ENCODE measurements at places on chromosomes 2 and 18. TPM values are rescaled to one million over a fixed set of nuclear protein-coding genes. Genes with fewer than 3 reads are reported as not detected.

- no peak for DNase-seq
These were observed 252.4 kb downstream of the EIPR1 start for GRCh38 chr2:3125001-3125760.

DNA sequence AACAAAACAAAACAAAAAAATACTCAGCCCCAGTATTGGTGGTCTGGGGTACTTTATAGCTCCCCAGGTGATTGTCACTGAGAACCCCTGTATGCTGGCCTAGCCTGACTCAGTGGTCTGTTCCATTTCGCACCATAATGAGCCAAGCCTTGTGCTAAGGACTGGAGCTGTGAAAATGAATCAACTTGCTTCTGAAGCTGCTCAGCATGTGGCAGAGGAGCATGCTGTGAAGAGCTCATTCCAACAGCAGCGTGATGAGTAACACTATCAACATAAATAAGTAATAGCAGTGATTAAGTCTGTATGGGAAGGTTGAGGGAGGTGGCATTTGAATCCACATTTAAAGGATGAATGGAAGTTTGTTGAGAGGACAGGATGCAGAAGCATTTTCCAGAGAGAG lies 67.2 kb upstream of the ATL2 start:
- DNase-seq, result no peak

DNA sequence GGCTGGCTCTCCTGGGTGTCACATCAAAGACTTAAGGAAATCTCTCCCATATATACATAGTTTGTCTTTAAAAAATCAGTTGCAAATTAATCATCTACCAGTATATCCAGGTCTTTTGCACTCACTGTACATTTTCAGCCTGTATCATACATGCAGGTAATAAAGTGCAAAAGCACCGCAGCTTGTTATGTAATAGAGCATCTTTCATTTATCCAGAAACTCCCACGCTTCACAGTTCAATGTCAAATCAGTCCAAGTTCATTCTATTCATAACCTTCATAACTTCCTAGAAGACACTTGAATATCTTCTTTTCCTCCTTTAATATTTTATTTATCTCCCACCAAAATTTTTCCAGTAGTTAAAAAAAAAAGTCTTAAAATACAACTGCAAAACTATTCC lies 89.6 kb upstream of the KCTD1 start:
- DNase-seq, result no peak

- no peak for DNase-seq
These were observed 63.1 kb downstream of the RHOB start for GRCh38 chr2:20509770-20510490.

- DNase-seq, result no peak
These were observed 110.9 kb downstream of the PID1 start for GRCh38 chr2:229160180-229160579.

GRCh38 chr18:55587418-55588110 lies 428 bp downstream of the TCF4 start:
- DNase-seq, result no peak

DNA sequence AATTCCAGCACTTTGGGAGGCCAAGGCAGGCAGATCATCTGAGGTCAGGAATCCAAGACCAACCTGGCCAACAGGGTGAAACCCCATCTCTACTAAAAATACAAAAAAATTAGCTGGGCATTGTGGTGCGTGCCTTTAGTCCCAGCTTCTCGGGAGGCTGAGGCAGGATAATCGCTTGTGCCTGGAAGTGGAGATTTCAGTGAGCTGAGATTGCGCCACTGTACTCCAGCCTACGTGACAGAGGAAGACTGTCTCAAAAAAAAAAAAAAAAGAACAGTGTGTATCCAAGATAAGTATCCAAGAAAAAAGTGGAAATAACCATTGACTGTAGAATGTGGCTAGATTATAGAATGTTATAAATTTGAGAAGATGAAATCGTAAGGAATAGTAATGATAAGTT lies 142.1 kb downstream of the FAM124B start:
- no peak for DNase-seq

DNA sequence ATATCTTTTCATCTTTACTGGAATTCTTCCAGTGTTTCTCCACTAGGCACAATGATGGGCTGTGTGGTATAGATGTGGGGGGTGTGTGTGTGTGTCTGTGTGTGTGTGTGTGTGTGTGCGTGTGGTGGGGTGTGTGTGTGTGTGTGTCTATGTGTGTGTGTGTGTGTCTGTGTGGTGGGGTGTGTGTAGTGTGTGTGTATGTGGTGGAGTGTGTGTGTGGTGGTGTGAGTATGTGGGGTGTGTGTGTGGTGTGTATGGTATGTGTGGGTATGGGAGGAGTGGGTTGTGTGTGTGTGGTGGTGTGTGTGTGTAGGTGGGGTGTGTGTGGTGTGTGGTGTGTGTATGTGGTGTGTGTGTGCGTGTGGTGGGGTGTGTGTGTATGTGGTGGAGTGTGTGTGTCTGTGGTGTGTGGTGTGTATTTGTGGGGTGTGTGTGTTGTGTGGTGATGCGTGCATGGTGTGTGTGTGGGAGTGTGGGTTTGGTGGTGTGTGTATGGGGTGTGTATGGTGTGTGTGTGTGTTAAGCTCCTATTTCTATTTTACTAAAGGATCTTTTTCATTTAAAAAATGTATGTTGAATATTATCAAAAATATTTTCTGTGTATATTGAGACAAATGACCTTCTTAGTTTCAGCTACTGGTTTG lies 84.2 kb downstream of the IRS1 start:
- DNase-seq, result no peak

The ERBB4 gene
- 54.3 TPM for polyA plus RNA-seq

- no peak for DNase-seq
These were observed 286.2 kb upstream of the TRIB2 start for GRCh38 chr2:12430407-12431133.

GRCh38 chr2:47735136-47735869 lies 47.6 kb upstream of the MSH6 start:
- DNase-seq, result no peak

DNA sequence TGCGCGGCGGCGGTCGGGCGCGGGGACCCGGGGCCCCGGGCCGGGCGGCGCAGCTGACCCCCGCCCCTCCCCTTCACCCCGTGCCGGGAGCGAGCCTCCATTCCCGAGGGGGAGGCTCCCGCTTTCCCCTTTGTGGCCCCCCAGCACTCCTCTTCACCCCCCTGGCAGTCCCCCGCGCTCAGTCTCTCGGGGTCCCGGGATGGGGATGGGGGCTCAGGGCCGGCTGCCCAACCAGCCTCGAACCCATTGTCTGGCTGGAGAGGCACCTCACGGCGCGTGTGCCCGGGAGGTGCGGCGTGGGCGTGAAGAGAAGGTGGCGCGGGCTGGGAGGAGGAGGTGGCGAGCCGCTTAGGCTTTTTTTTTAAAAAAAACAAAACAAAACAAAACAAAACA lies 748 bp downstream of the FMNL2 start:
- DNase-seq, result peak; percentile 13

GRCh38 chr2:38739524-38739923 lies 11.6 kb downstream of the SRSF7 start:
- no peak for DNase-seq

The UGT1A3 gene
- not detected for polyA plus RNA-seq

DNA sequence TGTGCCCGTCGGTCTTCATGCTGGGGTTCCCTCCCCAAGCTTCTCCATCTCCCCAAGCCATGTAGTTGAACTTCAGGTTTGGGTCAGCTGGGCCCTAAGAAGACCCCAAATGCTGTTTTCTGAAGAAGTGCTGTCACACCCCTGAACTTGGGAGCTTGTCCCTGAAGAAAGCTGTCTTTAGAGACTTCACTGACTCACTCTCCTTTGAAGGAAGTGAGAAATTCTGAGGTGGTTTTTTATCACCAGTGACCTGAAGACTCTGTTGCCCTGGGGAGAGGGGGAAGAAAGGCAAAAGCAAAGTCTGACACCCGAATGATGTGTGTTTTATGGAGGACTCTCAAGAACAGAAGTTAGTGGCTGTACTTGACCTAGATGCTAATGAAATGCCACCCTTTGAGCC lies 83.6 kb upstream of the BCL2L11 start:
- DNase-seq, result no peak

DNA sequence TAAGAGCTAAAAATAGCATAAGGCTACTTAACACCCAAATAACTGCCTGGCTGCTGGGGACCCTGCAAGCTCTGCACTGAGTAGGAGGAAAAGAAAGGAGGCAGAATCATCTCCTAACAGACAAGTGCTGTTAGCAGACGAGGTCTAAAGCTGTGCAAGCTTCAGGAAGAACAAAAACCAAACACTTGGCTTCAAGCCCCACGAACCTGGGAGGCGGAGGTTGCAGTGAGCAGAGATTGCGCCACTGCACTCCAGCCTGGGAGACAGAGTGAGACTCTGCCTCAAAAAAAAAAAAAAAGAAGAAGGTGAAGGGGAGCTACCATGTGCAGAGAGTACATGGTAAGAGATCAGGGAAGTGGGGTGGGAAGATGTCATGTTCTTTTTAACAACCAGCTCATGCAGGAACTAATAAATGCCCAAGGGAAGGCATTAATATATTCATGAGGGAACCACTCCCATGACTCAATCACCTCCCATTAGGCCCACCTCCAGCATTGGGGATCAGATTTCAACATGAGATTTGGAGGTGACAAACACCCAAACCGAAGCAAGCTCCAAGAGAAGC lies 28.8 kb upstream of the INO80C start:
- no peak for DNase-seq

The RAD51AP2 gene
- polyA plus RNA-seq, result 0.14 TPM

The GKN2 gene
- not detected for polyA plus RNA-seq

DNA sequence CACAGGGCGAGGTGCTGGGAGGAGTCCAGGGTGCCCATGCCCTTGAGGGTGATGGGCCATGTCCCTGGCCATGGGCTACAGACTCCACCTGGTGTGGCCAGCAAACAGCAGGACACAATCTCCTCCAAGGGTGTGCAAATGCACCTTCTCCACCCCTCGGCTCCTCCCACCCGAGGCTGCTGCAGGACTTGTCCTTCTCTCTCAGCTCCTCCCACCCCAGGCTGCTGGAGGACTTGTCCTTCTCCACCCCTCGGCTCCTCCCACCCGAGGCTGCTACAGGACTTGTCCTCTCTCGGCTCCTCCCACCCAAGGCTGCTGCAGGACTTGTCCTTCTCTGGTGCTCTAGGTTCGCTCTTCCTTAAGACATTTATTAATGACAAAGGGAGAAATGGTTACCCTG lies 57.3 kb upstream of the SNTG2 start:
- no peak for DNase-seq

- no peak for DNase-seq
These were observed 66.0 kb upstream of the DSEL start for GRCh38 chr18:67582488-67582887.

The FRZB gene
- polyA plus RNA-seq, result 17.7 TPM

Measured in right renal pelvis (tissue), 4 donors.